ENCODE measurements at places on chromosomes 11 and 22.

- DNase-seq: no peak
Observed at GRCh38 chr11:88704485-88704884, 361.3 kb downstream of the GRM5 start.

DNA sequence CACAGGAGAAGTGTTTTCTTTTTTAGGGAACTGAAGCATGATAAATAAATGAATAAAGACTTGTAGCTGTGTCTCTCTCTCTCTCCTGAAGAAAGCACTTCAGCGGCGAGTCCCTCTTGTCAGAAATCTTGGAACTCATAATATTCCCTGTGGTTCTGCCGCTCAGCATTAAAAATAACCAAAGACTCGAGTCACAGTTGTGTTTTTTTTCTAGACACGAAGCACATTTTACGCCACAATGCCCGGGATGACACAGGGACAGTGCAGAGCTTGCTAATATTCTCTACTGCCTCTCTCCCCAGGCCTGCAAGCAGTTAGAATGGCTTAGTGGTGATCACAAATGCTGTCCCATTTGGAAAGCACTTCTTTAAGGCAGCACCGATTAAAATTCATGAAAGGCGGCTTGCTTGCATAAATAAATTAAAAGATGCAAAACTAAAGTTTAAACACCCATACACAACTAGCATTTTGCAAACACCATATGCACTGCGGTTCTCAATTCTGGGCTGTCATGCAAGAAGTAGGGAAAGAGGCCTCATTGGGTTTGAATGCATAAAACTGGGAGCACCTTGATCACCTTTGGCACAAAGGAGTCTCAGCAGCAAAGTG, 597.4 kb downstream of the SOX6 start:
- no peak for DNase-seq

GRCh38 chr22:41260871-41261270, 20.1 kb upstream of the CHADL start:
- DNase-seq: no peak

DNA sequence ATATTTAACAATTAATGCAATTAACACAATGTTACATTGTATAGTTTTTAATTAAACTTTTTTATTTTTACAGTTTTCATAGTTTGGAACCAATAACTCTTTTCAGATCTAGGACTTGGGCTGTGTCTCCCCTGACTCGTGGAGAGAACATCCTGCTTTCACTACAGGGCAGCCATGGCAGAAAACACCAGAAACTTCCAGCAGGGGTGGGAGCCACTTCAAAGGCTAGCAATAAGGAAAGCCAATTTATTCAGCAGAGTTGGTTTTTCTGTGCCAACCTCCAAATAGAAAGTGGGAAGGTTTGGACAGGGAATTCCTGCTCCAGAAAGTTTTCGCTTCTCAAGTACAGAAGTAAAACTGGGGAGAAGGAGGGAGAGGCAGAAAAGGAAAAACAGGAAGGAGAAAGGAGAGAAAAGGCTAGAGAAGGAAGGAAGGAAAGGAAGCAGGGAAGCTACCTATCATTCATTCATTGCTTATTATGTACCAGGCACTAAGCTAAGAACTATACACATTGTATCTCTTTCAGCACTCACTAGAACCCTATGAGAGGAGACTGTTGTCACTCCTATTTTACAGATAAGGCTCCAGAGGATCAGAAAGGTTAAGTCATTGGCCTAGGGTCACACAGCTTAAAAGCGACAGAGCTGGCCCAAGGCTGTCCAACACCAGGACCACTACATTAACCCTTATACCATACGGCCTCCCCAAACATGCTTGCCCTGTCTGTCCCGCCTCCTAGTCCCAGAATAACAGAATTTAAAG, 54.8 kb upstream of the CREB3L1 start:
- no peak for DNase-seq

- no peak for DNase-seq
Observed at GRCh38 chr11:92765965-92766371, 203.5 kb upstream of the MTNR1B start.

DNA sequence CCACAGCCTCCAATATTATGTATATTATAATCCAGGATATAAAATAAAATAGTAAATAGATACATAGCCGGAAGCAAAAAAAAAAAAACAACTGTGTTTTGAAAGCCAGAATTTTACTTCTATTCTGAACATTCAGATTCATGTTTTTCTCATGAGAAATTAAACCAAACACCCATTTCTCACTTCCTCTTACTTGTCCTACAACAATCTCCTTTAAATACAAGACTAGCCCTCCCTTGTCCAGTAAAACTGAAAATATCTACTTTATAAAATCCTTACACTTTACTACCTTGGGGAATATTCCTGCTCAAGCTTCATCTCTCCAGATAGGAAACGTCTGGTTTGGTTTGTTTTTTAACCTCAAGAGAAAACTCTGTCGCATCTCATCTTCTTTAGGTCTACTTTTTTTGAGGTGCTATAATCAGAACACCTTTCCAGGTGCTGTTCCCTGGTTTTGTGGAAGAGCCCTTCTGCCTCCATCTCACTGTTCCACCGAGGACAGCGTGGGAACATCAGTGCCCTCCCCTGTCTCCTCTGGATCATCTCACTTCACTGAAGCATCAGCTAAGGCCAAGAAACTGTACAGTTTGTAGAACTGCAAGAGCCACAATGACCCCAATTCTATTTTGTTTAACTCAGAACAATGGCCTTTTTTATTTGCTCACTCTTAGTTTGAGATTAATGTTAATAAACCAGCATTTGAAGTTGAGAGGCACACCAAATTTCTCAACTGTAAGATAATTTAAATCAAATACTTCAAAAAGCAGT, 82.0 kb upstream of the ARHGAP32 start:
- DNase-seq: no peak

DNA sequence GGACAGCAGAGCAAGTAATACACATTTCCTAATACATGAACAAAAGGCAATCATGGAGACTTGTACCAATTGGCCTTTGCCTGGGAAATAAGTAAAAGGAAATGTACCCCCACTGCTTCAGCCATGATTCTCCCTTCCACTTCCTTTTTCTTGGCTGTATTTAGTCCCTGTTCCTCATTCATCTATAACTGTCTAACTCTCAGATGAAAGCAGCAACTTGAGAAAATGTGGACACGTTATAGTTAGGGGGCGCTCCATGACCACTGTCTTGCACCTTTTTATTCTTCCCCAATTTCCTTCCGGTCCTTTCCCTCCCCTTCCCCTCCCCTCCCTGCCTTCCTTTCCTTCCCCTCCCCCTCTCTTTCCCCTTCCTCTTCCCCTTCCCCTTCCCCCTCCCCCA, 61.3 kb upstream of the BARX2 start:
- DNase-seq: no peak

GRCh38 chr22:41690476-41690875, 1.8 kb upstream of the SNU13 start:
- DNase-seq: no peak

DNA sequence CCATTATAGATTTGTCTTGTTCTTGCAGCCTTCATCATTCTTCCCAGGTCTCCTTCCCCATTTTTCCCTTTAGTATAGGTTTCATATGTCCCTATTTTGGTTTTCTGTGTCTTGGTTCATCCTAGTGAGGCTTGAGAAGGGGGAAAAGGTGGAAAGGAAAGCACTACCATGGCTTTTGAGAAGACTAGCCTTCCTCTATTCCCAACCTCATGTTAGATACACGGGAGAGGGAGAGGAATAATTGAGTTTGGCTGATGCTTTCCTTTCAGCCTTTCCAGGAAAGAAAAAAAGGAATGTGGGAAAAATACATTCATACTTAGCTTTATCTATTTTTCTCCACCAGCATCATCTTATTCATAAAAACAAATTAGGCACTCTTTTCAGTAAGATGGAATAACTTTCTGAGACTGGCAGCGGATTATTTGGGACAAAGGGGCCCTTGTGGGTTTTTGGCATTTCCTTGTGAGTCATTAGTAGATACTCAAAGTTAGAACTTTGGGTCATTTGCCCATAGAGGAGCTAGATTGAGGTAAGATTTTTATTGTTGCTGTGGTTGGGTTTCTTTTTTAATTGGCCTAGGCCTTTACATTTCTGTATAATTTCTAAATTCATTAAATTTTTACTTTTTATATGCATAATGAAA, 23.8 kb downstream of the CAPRIN1 start:
- DNase-seq: no peak

GRCh38 chr11:81174646-81175330, 1558.9 kb downstream of the FAM181B start:
- DNase-seq: no peak

GRCh38 chr22:36505998-36506635, 723 bp downstream of the FOXRED2 start:
- DNase-seq: no peak

GRCh38 chr22:41983513-41984405, 14.5 kb downstream of the SEPTIN3 start:
- DNase-seq: no peak

DNA sequence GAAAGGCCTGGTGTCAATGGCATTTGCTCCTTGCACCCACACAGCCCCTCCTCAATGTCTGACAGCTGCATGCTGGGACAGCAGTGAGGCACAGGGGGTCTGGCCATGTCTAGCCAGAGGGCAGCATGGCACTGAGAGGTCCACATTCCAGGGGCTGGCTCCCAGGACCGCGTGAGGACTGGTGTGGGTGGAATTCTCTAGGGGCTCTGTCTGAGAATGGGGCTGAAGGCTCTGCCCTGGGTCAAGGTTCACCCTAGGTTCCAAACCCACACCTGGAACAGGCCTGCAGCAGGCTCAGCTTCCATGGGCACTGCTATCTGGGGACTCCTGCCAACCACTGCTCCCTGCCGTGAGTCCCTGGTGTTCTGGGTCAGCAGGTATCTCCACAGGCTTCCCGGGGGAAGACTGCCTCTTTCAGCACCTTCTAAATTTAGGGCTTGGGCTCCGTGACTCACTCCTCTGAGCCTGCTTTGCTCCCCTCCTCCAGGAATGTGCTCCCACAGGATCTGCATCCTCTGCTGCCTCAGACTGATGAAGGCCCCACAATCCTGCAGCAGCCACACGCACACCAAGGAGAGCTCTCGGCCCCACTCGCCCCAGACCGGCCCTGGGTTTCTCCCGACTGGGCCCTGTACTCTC, 4.2 kb downstream of the STARD10 start:
- DNase-seq: no peak

GRCh38 chr11:119472186-119472855, 49.3 kb upstream of the THY1 start:
- DNase-seq: no peak

- DNase-seq: no peak
Observed at GRCh38 chr11:84828616-84829015, 798.5 kb downstream of the DLG2 start.

DNA sequence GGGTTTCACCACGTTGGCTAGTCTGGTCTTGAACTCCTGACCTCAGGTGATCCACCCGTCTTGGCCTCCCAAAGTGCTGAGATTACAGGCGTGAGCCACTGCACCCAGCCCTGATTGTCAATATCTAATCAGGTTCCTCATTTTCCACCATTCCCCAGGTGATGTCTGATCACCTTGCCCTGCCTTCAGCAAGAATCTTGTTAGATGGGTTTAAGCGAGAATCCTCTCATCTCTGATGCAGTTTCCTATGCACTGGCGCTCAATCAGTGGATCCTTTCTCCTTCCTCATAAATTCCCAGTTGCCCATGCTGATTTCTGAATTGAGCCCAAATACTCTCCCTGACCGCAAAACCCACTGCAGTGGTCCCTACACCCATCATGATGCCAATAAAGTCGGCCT, 664 bp upstream of the ZC3H7B start:
- DNase-seq: no peak

GRCh38 chr11:35131886-35132285, 7.1 kb upstream of the CD44 start:
- no peak for DNase-seq

DNA sequence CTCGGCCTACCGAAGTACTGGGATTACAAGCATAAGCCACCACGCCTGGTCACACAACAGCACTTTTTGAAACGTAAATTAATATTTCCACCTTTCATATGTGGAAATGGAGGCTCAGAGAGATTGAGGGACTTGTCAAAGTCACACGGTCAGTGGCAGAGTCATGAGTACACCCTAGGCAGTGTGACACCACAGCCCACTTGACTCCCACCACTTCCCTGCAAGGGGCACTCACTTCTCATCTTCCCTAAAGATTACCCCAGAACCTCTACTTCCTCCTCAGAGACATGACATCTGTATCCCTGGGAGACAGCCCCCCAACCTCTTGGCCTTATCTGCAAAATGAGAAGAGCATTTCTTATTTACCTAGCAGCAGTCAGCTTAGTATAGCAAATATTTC, 16.5 kb upstream of the MYOD1 start:
- DNase-seq: no peak

DNA sequence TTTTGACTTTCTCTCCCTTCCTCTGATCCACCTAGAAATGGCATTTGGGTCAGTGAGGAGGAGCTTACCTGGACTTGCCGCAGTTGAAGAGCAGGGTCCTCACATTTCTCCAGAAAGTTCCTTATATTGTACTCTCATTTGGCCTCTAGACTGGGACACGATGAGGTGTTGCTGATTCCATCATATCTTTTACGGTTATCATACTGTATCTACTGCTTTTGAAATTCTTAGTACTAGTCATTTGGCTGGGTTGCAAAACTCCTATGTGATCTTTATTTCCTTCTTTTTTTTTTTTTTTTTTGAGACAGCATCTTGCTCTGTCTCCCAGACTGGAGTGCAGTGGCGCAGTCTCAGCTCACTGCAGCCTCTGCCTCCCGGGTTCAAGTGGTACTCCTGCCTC, 58.7 kb upstream of the FAM181B start:
- no peak for DNase-seq

- no peak for DNase-seq
Observed at GRCh38 chr22:35923026-35923425, 105.6 kb downstream of the RBFOX2 start.

DNA sequence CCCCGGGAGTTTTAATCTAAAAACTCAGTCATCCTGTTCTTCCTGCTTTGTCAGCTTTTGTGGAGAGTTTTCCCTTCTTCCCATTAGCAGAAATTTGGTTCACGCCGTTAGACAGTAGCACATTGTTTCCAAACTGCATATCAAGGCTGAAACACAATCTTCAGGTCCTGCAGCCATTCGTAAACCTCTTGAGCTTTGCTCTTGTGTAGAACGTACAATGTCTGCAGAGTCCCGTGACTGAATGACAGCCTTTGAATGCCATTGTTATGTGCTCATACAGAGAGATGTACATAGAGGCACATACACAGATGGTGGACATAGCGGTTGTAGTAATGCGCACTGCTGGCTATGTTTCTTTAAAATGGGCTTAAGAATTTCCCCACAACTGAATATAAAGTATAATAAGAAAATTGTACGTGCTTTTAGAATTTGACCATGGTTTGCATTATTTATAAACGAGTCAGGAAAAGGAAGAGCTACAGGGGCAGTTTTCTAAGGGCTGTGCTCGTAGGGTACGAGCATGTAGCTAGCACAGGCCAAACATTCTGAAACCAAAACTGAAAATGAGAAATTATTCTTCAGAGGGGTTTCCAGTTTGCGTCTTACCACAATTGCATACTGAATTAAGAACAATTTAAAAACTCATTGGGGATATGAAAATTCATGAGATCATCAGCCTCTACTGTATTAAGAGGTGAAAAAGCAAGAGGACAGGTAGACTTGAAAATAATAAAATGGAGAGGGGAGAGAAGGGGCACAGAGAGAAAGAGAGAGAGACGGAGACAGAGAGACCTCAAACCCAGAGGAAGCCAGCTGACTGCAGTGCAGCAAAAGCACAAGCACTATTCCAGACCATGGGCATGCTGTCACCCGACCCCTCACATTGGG, 310.1 kb downstream of the CADM1 start:
- DNase-seq: no peak
